ENCODE measurements at places on chromosomes 16 and 17. TPM values are rescaled to one million over a fixed set of nuclear protein-coding genes. Genes with fewer than 3 reads are reported as not detected.

DNA sequence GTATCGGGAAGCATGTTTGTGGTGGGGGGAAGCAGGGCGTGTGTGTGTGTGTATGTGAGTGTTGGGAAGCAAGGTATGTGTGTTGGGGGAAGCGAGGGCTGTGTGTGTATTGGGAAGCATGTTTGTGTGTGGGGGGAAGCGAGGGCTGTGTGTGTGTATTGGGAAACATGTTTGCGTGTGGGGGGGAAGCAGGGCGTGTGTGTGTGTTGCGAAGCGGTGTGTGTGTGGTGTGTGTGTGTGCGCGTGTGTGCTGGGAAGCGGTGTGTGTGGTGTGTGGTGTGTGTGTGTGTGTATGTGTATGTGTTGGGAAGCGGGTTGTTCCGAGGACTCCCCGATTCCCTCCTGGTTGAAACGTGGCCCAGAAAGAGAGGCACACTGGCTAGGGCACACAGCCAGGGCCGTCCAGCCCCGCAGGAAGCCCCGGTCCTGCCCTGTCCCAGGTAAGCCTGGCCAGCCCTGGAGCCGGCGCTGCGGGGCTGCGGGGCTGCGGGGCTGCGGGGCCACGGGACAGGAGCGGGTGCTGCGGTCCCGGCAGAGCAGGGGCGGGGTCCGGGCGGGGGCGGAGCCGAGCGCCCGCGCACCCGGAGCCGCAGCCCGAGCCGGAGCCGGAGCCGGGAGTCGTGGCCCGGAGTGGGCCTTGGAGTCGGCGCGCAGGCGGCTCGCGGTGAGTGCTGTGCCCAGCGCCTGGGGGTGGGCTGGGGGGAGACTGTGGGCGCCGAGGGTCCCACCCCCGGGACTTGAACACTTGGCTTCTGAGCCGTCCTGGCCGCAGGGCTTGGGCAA is at the start of gene NOD2:
Gene NOD2, plus strand, starts transcription at position 608 of the 783 bp plus-strand sequence. CDS start 5,890 bp downstream, outside the sequence.
- peak; percentile 55 for ATAC-seq

GRCh38 chr16:56115817-56116576 is 75.3 kb upstream of the GNAO1 start:
- no peak for ATAC-seq

RAB40C gene
- total RNA-seq = 22.9 TPM

- ATAC-seq = no peak
Measured at GRCh38 chr16:70777973-70778406, 23.0 kb downstream of the VAC14 start.

- ATAC-seq = no peak
Measured at GRCh38 chr17:75504347-75505151, 10.8 kb downstream of the CASKIN2 start.

CLDN7 gene
- total RNA-seq = 16.9 TPM

DNA sequence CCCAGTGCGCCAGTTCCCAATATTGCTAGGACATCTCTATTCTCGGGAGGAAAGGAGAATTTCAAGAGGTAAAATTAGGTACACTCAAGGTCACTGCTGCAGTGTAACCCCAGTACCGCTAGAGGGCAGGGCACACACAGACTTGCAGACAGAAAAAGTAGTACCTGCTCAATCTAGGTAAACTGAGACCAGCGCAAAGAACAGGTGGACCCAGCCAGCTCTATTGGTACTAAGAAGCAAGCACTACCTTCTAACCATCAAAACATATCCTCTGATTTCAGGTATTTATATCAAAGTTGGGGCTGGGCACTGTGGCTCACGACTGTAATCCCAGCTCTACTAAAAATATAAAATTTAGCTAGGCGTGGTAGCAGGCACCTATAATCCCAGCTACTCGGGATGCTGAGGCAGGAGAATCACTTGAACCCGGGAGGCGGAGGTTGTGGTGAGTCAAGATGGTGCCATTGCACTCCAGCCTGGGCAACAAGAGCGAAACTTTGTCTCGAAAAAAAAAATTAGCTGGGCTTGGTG is 3.6 kb upstream of the WDR81 start:
- ATAC-seq = no peak

- ATAC-seq = no peak
Measured at GRCh38 chr17:71995590-71995989, 125.2 kb upstream of the SOX9 start.

DNA sequence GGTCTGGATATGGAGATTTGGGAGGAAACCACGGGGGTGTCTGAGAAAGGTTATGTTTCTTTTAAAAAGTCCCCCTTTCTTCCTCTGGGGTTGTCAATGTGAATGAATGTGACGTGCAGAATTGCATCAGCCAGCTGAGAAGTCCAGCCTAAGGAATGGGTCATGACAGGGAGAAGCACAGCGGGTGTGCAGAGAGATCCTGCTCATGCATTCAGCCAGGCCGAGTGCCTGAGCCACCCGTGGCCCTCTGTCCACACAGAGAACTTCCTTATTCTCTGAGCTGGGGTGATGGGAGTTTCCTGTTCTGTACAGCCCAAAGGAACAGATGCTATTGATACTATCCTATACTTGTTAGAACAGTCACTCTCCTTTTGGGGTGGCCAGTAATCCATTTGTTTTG is 117.9 kb downstream of the CPPED1 start:
- no peak for ATAC-seq

GRCh38 chr17:63399316-63399715 is 46.8 kb downstream of the CYB561 start:
- ATAC-seq = peak; percentile 10

GRCh38 chr17:75384751-75385150 is 20.7 kb downstream of the GRB2 start:
- ATAC-seq = no peak

GRCh38 chr17:21119919-21120249 is 6.9 kb upstream of the DHRS7B start:
- no peak for ATAC-seq

DNA sequence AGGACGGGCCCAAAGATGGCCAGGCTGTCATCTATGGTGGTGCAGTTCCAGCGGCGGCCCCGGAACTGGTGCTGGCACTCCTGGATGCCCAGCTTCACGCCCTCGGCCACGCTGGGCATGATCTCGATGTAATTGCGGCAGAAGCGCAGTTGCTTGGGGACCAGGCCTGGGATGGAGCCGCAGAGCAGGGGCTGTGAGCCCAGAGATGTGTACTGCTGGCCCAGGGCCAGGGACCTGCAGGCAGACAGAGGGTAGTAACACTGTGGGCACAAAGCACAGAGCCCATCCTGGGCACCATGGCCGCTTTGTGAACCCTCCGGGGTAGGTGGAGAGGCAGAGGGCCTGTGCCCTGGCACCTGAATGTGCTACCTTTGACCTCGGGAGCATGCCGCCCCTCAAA is 44.8 kb downstream of the WNT3 start:
- no peak for ATAC-seq

DNA sequence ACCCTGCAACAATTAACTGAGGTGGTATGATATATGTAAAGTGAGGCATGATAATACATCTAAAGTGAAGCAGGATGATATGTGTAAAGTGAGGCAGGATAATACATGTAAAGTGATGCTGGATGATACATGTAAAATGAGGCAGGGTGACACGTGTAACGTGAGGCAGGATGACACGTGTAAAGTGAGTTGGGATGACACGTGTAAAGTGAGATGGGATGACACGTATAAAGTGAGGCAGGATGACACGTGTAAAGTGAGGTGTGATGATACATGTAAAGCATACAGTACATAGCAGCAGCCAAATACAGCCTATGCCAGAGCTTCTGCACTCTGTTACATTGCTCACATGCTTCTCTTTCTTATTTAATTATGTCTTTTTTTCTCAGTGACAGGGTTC is 184.4 kb upstream of the FOXF1 start:
- ATAC-seq = no peak

DNA sequence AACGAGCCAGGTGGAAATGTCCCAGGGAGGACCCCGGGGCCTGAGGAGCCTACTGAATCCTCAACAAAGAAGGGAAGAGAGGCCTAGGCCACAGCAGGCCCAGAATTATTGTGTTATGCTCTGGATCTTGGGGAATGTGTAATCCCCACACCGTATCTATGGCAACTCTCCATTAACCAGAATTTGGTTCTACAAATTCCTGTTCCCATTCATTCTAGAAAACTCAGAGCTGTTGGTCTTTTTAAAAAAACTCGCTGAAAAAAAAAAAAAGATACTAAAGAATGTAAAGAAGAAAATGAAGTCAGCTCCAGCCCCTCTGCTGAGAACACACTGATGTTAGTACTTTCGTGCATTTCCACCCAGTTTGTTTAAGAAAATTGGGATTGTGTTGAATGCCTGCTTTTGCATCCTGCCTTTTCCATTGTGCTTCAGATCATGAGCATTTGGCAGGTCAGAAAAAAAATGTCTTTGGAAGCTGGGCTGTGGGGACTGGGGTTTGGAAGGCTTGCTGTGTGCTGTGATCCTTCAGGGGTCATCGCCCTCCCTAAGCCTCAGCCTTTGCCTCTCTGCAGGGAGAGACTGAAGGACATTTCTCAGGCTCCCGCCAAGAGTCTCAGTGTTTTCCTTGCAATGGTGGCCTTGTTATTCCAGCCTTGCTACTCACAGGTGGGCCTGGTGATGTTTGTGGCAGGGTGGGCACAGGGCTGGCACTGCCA is 69.5 kb downstream of the SREBF1 start:
- no peak for ATAC-seq

TLCD3A gene
- 2.8 TPM for total RNA-seq

OR4D1 gene
- total RNA-seq = not detected

DNA sequence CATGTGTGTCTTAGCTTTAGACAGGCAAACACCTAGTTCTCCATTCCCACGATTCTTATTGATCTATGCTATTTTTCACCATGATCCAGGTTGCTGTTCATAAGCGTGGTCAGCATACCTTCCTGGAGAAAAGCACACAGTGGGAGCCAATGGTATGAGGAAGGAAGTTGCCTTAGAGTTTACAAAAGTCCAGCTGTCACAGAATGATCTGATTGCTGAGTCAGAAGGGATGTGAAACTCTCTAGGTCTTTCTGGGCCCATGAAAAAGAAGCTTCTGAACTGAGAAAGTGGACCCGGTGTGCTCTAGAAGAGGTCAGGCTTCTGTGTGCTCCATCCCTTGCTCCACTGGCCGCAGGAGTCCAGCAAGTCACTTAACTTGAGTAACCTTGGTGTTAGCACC is 71.0 kb upstream of the CCL1 start:
- no peak for ATAC-seq

DNA sequence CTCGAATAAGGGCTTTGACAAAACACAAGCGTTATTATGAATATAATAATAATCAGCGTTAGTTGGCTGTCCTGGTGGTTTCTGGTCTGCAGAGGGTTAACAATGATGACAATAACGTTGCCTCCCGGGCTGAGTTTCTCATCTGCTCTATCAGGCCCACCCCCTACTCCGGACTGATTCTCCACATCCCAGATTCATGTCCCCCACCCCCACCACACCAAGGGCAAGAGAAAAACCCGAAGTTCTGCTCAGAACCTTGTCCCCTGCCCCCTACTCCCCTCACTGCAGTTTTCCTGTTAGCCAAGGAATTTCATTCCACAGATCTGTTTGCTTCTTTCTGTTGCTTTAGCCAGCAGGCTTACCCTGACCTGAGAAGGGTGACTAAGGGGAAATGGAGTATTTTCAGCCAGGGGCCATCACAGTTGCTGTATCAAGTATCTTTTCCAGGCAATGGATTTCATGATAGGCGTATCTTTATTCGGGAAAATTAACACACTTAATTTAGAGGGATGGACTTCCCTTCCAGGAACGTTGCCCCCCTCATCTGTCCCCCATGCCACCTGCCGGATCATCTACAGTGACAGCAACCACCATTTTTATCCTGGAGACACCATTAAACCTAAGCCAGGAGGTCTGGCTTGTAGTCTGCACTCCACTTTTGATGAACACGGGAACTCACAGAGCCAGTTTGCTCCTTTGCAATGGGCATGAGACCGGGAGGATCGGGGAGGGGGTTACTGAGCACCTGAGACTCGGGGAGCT is 23.7 kb downstream of the ALOX15 start:
- no peak for ATAC-seq

- no peak for ATAC-seq
Measured at GRCh38 chr17:81338274-81339190, 43.4 kb upstream of the SLC38A10 start.

DNA sequence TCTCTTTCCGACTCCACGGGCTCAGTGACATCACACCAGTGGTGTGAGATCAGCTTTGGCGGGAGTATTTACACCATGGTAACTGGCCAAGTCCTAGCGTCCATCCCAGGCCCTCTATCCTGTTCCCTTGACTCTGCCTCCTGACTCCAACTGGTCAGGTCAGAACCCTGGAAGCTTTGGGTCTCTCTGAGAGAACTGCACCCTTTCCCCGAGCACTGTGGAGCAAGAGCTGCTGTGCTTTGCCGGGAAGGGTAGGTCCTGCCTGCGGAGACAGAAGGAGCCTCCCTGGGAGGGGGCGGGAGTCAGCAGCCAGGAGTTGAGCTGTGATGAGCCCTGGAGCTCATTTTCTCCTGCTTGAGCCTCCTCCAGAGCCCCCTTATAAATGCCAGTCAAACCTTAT is 212.1 kb upstream of the TNRC6C start:
- no peak for ATAC-seq

- no peak for ATAC-seq
Measured at GRCh38 chr17:27536781-27537180, 80.5 kb downstream of the KSR1 start.

DNA sequence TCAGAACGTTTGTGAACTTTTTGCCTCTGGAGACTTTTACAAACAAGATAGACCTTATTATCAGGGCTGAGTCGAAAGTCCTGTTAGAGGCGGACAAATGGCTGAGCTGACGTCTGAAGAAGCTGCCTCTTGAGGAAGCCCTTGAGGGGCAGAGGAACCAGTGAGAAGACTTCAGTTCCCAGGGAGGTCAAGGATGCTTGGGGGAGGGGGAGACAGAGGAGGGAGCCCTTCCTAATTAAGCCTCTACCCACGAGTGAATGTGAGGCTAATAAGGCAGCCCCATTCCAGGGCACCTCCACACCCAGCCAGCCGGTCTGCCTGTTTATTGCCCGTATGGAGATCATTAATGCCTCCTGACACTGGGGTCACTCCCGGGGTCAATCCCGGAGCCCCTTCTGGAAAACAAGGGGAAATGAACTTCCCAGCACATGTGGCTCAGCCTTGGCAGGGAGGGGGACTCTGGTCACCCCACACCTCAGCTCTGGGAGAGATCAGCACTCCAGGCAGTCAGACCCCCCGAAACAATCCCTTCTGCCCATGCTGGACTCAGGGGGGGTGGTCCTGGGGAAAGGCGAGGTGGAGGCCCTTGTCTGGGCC is 9.2 kb upstream of the TBX4 start:
- ATAC-seq = no peak

- no peak for ATAC-seq
Measured at GRCh38 chr17:55140809-55141208, 124.0 kb upstream of the HLF start.

DNA sequence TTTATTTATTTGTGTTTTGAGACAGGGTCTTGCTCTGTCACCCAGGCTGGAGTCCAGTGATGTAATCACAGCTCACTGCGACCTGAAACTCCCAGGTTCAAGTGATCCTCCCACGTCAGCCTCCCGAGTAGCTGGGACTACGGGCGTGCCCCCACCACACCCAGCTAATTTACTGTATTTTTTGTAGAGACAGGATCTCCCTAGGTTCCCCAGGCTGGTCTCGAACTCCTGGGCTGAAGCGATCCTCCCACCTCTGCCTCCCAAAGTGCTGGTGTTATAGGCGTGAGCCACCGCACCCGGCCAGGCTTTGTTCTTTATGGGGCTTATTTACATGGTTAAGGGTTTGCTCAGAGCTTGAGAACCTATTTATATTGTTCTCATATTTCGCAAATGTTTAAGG is 5.8 kb upstream of the MEIOB start:
- no peak for ATAC-seq

Measured in gastroesophageal sphincter (tissue), 4 donors.